Hepatic stellate cell (primary cell): ENCODE measurements at places on chromosomes 3 and 15.

- DNase-seq: peak; percentile 7
Measured at GRCh38 chr3:192727032-192727847, at the start of gene FGF12. Gene FGF12 (minus strand): TSS chr3:192727541.

DNA sequence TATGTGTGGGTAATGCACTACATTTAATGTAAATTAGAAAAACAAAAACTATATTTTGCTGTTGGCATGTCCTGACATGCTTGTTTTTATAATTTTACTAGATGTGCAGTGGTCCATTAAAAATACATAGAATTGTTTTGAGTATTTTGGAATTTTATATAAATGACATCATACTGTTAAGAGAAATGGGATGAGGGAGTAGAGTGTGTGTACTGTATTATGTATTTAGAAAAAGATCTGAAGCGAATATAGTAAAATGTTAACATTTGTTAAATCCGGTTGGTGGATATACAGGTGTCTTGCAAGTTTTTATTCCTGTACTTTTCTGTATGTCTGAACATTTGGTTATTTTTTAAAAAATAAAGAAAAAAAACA is 288.4 kb upstream of the SATB1 start:
- DNase-seq: no peak

DNA sequence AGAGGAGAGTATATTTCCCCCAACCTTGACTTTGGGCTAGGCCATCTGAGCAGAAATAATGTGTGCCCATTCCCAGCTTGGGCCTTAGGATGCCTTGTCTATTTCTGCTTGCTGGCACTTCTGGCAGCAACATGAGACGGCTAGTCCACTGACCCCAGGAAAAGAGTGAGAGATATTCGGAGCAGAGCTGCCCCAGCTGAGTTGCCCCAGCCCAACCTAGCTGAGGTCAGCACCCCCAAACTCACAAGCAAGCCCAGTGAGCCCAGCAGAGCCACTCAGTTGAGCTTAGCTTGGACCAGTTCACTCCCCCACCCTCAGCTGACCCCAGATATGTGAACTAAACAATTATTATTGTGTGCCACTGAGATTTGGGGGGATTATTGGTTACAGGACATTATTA is 20.2 kb downstream of the ITGA11 start:
- DNase-seq: no peak

- DNase-seq: no peak
Measured at GRCh38 chr15:59762558-59762957, 73.4 kb upstream of the BNIP2 start.

GRCh38 chr3:69273896-69274295 is 112.0 kb downstream of the FRMD4B start:
- no peak for DNase-seq

- DNase-seq: peak; percentile 5
Measured at GRCh38 chr3:60365360-60365759, 885.9 kb downstream of the FHIT start.

DNA sequence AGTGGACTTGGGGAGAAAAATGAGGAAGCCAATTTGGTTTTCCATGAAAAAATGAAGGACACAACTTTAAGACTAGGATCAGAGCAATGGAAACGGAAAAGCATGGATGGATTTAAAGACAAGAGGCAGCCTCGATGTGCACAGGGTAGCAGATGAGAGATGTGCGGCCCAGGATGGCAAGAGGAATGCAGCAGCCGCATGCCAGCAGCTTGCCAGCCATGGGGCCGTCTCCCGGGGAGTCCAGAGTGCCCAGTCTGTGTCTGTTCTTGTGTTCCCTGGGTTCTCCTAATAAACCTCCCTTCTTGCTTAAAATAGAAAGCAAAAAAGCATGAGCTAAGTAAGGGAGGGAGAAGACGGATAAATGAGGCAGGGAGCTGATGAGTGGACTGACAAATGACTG is 68.0 kb upstream of the IQSEC1 start:
- DNase-seq: no peak

GRCh38 chr15:75195766-75196241 is 5.9 kb upstream of the C15orf39 start:
- no peak for DNase-seq

- peak; percentile 83 for DNase-seq
Measured at GRCh38 chr3:197029511-197030167, at the start of gene MELTF. Gene MELTF (minus strand): TSS chr3:197029817. CDS start chr3:197029702, 115 bp downstream.

DNA sequence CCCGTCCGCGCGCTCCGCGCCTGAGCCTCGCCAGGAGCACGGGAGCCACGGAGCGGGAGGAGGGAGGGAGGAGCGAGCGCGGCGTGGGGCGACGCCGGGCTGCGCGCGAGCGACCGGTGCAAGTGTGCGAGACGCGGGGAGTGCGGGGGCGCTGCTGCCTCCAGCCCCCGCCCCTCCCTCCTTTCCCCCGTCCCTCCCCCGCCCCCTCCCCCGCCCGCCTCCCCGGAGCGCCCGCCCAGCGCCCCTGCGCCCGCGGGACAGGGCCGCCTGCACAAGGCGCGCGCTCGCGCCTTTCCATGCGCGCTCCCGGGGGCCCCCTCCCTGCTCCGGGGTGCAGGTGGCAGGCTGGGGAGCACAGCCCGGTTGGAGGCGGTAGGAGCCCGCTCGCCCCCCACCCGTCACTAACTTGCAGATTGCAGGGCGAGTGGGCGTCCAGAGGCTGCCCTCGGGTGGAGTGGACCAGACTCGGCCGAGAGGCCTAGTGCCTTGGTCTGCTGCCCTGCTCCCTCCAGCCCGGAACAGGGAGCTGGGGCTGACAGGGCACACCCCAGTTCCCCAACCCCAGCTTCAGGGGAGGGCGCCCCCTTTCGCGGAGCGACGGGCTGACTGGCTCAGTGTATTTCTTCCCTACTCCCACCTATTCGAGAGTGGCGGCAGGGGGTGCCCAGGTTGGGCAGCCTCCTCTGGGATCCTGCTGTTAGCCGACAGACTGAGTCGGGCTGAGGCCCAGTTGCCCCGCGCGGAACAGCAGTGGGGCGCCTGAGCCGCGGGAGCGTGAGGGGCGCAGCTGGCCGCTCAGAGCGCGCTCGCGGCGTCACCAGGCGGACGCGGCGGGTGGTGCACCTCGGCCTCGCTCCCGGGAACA is at the start of gene WNT7A:
Gene WNT7A, minus strand, starts transcription at position 126 of the 865 bp plus-strand sequence. CDS start 255 bp downstream, outside the sequence.
- DNase-seq: peak; percentile 29

- no peak for DNase-seq
Measured at GRCh38 chr15:56798639-56799038, 65.3 kb upstream of the ZNF280D start.

- peak; percentile 100 for DNase-seq
Measured at GRCh38 chr3:49786357-49787181, at the start of gene IP6K1. Gene IP6K1 (minus strand): TSS chr3:49786542. CDS start chr3:49748040, 38,502 bp downstream.

GRCh38 chr3:55075846-55076245 is 148.0 kb upstream of the LRTM1 start:
- DNase-seq: no peak

GRCh38 chr3:184022323-184022722 is 4.6 kb upstream of the ABCC5 start:
- DNase-seq: no peak

- peak; percentile 62 for DNase-seq
Measured at GRCh38 chr3:120498556-120499346, 48.0 kb upstream of the FSTL1 start.

- no peak for DNase-seq
Measured at GRCh38 chr3:167146911-167147310, 233.2 kb downstream of the ZBBX start.

DNA sequence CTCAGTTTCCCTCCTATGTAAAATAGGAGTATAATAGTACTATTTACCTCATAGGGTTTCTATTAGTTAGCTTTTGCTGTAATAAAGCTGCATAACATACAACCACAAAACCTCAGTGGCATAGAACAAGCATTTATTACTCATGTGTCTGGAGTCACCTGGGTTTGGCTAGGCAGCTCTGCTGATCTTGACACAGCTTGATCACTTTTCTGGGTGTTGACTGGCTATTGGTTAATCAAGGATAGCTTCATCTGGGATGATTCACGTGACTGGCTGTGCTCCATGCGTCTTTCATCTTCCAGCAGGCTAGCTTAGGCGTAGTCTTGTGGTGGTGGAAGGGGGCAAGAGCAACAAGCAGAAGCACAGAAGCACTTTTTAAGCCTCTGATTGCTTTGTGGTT is 112.6 kb downstream of the SQOR start:
- DNase-seq: no peak

GRCh38 chr15:38733331-38733730 is 168.7 kb upstream of the RASGRP1 start:
- no peak for DNase-seq

DNA sequence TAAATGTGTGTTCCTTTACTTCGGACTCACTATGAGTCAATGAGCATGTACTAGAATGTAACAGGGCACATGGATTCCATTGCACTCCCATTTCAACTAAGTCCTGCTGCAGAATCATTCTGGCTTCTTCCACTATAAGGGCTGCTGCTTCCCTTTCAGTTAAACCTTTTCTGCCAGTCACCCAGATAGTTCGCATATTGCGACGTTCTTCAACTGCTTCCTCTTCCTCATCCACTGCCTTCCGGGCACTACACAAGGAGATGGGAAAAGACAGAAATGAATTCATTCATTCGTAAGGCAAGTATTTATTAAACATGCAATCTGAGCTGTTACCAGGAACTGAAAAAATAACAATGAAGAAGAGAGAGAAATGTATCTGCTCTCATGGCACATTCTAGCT is 55.6 kb downstream of the POLQ start:
- no peak for DNase-seq

GRCh38 chr3:48694610-48695392 is 9.1 kb upstream of the NCKIPSD start:
- DNase-seq: peak; percentile 87

DNA sequence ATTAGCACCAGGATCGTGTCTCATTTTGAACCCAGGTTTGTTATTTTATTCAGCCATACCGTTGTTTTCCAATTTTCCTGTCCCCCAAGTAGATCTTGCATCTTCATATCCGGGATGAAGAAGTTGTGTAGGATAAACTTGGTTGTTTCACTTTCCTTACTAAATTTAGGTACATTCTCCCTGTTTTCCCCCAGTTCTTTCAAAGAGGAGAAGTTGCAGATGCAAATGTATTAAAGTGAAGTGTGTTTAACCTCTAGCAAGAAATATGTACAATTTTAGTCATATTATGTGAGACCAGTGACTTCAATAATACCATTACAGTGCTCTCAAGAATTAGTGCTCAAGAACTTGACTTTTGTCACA is 1.3 kb downstream of the ATXN7 start:
- DNase-seq: peak; percentile 28

DNA sequence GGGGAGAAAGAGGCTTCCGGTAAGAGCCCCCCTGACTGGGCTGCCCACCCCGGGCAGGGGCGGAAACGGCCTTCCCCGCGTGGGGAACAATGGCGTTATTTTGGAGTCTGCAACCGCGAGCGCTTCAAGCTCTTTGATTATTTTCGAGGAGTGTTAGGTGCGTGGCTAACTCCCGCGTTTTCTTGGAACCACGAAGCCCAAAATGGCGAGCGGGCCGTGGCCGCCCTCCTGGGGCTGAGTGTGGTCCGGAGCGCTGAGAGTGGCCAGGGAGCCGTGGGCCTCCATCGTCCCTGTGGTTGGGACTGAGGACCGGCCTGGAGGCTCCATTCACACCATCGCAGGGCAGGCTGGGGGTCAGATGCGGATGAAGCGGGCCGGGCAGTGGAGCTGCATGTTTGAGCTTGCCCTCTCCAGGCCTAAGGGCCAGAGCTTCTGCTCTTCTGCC is 44.6 kb upstream of the POLG start:
- DNase-seq: no peak

- DNase-seq: no peak
Measured at GRCh38 chr3:95277613-95278012, 1214.8 kb downstream of the NSUN3 start.

DNA sequence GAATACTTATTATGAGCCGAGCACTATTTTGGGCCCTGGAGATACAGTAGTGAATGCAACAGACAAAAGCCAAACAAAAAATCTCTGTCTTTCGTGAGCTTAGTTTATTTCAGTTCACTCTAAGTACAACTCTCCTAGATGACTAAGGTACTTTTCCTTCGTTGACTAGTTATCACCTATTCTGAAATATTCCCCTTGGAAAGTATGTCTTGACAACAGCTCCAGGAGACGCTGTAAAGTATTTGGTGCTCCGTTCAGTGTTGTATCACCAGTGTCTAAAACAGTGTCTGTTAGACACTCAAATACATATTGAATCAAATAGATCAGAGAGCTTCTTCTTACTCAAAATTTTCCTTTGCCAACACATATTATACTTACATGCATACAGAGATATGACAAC is 119.6 kb downstream of the TFDP2 start:
- no peak for DNase-seq

DNA sequence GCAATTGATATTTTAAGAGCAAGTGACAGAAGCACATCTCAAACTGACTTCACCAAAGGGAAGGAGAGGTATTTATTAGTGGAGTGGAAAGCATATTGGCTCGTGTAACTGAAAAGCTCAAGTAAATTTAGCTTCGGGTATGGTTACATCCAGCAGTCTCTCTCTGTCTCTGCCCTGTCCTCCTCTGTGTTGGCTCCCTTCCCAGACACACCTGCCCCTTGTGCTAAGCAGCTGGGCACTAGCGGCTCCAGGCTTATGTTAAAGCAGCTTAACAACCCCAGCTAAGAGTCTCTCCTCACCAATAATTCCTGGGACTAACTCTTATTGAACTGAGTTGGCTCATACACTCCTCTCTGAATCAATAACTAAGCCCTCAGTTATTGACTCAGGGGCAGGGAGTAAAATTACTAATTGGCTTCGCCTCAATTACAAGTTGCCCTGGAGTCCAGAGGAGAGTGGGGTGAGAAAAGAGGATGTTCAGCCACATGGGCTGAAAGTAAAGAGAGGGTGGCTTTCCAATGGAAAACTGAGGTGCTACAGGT is 12.8 kb upstream of the SH3BP5 start:
- no peak for DNase-seq

- peak; percentile 55 for DNase-seq
Measured at GRCh38 chr3:141940194-141940776, 63.8 kb downstream of the ATP1B3 start.

DNA sequence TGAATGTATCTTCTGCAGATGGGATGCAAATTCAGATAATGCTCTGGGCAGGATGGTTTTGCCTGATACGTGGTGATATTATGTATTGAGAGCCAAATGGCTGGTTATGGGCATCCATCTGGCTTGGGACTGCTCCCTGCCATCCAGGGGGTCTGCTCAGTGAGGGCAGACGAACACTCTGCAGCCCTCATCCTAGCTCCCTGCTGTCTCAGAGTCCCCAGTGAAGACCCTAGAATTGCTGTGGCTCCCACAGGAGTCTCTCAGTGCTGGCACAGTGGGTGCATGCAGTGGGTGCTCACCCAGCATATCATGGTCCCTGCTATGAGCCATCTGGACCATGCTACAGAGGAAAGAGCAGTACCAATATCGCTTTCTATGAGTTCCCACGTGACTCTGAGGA is 10.3 kb downstream of the CX3CR1 start:
- no peak for DNase-seq

- DNase-seq: no peak
Measured at GRCh38 chr3:16388850-16389441, 123.9 kb downstream of the OXNAD1 start.

- DNase-seq: no peak
Measured at GRCh38 chr15:33244471-33244870, 50.0 kb upstream of the FMN1 start.

- no peak for DNase-seq
Measured at GRCh38 chr15:62835351-62835750, 207.2 kb upstream of the TPM1 start.

DNA sequence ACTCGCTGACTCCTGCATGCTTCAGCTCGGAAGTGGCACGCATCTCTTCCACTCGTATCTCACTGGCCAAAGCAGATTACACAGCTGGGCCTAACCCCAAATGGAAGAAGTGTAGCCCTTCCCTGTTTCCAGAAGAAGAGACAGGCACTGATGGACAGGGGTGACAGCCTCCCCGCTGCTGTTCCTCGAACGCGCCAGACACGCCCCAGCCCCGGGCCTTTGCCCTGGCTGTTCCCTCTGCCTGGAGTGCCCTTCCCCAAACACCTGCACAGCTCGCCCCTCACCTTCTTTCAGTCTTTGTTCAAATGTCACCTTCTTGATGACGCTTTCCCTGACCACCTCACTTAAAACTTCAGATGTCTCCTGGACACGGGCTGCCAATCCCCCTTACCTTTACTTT is 26.0 kb upstream of the CYP11A1 start:
- no peak for DNase-seq
